ENCODE measurements at places on chromosomes 12 and 14.

GRCh38 chr14:77123381-77124325 lies 17.9 kb downstream of the ZDHHC22 start:
- no peak for DNase-seq

DNA sequence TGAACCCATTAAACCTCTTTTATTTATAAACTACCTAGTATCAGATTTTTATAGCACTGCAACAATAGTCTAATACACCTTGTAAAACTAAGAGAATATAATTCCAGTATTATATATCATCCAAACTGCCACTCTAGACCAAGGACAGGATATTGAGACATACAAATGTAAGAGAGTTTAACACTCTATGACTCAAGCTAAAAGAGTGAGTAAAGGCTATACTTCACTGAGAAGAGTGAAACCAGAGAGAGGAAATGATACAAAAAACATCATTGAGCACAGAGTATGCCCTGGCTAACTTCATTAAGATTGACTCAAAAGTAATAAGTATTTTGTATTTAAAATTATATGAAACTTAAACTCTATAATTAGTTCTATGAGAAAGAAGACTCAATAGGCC lies 1951.9 kb upstream of the SEL1L start:
- DNase-seq, result no peak

- DNase-seq, result no peak
Observed at GRCh38 chr14:100566119-100566518, 21.1 kb downstream of the BEGAIN start.

DNA sequence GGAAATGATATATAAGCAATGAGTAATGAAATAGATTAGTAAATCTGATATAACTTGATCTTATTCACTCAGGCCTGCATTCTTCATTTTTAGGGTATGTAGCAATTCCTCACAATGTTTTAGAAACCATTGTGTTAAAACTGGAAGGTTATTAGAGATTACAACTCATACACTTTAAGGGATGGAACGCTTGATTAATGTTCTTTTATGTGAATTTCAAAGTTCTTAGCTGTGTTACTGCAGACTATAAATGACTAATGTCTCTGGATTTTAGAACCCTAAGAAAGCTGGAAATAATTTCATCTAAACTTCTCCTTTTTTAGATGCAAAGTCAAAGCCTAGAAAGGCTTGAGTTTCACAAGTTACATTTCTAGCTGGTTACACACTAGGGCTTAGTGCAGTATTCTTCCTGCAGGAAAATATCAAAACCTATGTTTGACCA lies 148.2 kb upstream of the CLEC14A start:
- no peak for DNase-seq

- no peak for DNase-seq
Observed at GRCh38 chr12:84270470-84271140, 642.0 kb downstream of the SLC6A15 start.

DNA sequence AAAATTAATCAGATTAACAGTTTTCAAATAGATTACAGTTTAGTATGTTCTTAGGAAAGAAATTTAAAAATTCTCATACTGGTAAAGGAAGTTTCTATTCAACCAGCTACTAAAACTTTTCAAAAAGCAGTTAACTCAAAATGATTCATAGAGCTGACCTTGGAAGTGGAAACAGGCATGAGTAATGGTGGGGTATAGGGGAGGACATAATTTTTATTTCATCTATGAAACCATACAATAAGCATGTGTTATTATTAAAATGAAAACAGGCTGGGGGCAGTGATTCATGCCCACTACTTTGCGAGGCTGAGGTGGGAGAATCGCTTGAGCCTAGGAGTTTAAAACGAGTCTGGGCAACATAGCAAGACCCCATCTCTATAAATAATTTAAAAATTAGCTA lies 73.0 kb downstream of the DNAI7 start:
- no peak for DNase-seq

GRCh38 chr14:104935026-104935650 lies 10.5 kb downstream of the PLD4 start:
- DNase-seq, result no peak

GRCh38 chr12:113136128-113136989 lies 798 bp upstream of the RASAL1 start:
- DNase-seq, result peak; percentile 60

DNA sequence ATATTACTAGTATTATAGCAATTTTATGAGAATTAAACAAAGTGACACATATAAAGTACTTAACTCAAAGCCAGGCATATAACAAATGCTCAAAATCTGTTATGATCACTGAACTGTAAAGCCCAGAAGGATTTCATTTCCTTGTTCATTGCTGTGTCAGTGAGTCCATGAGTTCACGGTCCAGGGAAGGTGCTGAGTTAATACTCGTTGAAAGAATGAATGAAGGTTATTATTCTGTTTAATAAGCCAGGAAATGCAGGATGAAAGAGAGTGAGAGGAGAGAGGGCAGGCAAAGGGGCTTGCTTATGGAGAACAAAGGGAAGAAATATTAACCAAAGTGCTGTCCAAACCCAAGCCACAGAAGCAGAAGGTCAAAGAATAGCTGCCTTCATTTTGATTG lies 40.2 kb upstream of the NT5DC3 start:
- no peak for DNase-seq

Data from CD4-positive, alpha-beta T cell treated with Interleukin-21 for 1 hour (primary cell).